ENCODE measurements at places on chromosomes 11 and 22.

- no peak for DNase-seq
Measured at GRCh38 chr11:67611704-67612587, 5.2 kb downstream of the NDUFV1 start.

- no peak for DNase-seq
Measured at GRCh38 chr22:26904483-26904882, 247.1 kb downstream of the MIAT start.

GRCh38 chr11:95345651-95346050 lies 114.6 kb upstream of the SESN3 start:
- no peak for DNase-seq

- no peak for DNase-seq
Measured at GRCh38 chr11:129386795-129387397, 11.2 kb downstream of the BARX2 start.

DNA sequence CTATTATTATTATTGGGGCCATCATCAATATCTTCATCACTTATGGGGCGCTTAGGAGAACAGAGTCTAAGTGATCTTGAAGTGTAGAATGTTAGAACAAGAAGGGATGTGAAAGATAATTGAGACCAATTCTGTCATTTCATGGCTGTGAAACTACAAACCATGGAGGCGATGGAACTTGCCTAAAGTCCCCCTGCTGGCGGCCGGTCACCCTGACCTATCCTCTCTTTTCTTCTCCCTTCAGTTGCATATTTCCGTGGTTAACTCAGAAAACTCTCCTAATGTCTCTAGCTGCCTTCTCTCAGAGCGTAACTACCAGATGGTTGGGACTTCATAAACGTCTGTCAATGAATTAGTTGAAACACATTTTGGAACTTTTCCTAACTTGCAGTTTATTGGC lies 6.6 kb upstream of the OR4B1 start:
- no peak for DNase-seq

DNA sequence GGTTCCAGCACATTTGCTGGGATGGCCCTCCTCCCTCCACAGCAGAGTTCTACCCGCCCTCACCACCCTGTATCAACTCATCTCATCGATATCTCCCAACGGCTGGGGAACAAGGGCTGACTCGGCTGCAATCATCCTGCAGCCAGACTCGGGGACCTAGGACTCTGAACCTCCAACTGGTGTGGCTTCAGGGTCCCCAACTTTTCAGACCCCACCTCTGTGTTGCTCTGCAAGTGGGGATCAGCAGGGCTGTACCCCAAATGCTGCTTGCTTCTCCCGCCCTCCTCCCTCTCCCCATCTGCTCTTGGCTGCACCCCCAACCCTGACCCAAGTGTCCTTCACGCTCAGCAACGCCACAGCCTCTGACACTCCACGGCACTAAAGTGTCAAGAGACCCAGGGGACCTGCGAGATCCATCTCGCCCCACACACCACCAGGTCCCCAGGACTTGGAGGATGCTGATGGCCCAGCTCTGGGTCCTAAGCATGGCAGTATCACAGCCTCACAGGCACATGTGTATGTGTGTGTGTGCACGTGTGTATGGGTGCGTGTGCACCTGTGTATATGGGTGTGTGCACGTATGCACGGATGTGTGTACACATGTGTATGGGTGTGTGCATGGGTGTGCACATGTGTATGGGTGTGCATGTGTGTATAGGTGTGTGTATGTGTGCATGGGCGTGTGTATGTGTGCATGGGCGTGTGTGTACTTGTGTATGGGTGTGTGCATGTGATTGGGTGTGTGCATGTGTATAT lies 26.4 kb downstream of the KCNQ1 start:
- no peak for DNase-seq

- no peak for DNase-seq
Measured at GRCh38 chr22:39980596-39980995, 14.2 kb upstream of the FAM83F start.

DNA sequence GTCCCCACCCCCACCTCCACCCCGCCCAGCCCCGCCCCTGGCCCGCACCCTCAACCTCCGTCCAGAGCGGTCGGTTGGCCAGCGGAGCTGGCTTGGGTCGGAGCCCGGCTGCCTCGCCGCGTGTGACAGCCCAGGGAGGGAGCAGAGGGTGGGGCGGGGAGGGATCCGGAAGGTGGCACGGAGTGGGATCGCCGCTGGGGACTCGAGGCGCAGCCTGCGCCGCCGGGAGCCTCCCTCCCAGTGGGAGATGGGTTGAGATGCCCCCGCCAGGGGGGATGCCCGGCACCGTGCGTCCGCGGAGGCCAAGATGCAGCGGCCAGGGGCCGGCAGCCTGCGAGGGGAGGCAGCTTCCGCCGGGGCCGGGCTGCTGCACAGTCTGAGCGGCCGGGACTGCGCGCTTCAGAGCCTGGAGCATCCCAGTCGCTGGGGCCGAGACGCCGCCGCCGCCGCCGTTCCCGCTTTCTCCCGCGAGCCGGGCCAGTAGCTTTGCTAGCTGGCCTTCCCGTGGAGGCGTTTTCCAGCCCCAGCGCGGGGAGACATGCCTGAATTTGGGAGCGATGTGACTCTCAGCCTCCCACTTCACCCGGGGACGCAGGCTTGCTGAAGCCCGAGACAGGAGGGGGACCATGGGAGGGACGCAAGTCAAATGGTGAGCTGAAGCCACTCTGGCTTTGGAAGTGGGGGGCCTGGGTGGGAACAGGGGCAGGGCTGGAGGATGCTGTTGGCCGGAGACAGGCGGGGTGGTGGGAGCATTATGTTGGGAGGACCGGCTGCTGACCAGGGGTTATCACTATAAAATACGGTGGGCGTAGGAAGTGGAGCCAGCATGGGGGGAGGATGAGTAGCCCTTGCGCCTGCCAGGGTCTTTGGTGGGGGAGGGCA lies 40.2 kb downstream of the DIXDC1 start:
- peak; percentile 76 for DNase-seq

DNA sequence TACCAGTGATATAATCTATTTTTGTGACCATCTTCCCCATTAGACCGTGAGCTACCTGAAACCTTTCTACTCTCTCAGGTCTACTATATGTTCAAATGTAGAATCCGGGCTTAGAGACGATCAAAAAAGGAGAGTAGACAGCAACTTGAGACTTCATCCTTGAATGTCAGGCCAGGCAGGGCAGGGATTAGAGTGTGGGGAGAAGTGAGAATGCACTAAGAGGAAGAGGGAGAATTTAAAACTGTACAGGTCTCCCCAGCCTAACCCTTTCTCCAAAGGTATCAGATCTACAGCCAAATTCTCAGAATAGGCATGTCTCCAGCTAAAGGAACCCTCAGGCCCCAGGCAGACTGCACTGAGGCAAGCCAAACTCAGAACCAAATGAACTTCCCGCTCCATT lies 935 bp downstream of the LAMTOR1 start:
- no peak for DNase-seq

- no peak for DNase-seq
Measured at GRCh38 chr11:118241764-118242098, 10.4 kb downstream of the MPZL3 start.

DNA sequence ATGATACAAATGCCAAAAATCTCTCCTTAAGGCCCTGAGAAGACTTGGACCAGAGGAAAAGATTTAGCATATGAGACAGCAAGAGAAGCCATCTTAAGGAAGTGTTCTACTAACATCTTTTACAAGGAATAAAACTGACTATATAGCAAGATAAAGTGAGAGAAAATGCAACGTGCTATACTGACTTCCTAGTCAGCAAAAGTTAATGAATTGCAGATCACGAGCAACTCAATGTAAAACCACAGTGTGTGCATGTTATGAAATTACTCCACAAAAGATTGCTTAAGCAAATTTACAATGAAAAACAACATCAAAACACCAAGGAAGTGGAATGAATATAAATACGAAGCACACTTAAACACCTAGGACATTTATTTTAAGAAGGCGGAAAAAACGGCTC lies 187.5 kb downstream of the CADM1 start:
- DNase-seq, result no peak

- no peak for DNase-seq
Measured at GRCh38 chr11:69510471-69511357, 29.3 kb downstream of the LINC01488 start.

DNA sequence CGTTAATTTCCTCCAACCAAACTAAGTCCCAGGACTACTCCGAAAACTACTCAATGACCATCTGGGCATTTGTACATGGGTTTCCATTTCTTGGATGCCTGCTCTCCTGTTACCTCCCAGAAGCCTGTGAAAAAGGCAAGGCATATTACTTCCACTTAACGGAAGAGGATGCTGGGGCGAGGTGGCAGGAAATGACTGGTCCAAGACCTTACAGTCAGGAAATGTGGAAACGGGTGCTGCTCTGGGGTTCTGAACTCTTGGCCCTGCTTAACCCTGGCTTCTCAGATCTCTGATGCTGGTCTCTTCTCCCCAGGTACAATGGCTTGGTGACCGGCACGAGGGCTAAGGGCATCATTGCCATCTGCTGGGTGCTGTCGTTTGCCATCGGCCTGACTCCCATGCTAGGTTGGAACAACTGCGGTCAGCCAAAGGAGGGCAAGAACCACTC lies 12.9 kb downstream of the ADORA2A start:
- no peak for DNase-seq

DNA sequence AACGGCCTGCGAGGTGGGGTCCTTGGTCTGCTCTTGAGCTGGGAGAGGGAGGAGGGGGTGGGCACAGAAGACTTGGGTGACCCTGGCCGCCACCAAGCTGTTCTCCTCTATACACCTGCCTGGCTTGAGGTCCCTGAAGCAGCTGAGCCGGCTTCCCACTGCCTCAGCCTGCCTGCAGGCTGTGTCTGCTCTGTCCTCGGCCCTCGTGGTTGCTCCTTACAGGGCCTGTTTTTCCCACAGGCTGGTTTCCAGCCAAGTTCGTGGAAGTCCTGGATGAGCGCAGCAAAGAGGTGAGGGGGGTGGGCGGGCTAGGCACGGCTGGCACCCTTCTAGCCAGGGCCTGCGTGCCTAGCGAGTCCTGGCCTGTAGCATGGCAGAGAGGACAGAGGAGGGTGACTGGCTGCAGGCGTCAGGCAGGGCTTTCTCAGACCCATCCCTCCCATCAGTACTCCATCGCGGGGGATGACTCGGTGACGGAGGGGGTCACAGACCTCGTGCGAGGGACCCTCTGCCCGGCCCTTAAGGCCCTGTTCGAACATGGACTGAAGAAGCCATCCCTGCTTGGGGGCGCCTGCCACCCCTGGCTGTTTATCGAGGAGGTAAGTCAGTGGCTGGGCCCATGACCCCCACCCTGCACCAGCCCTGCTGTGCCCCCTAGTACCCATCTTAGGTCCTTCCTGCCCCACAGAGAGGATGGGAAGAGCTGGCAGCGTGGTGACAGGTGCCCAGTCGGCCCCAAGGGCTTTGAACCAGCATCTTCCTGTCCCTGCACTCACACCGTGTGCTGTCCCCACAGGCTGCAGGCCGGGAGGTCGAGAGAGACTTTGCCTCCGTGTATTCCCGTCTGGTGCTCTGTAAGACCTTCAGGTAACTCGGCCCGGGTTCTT lies 37.7 kb downstream of the SGSM3 start:
- no peak for DNase-seq

GRCh38 chr22:45832180-45832579 lies 144.8 kb downstream of the WNT7B start:
- no peak for DNase-seq

DNA sequence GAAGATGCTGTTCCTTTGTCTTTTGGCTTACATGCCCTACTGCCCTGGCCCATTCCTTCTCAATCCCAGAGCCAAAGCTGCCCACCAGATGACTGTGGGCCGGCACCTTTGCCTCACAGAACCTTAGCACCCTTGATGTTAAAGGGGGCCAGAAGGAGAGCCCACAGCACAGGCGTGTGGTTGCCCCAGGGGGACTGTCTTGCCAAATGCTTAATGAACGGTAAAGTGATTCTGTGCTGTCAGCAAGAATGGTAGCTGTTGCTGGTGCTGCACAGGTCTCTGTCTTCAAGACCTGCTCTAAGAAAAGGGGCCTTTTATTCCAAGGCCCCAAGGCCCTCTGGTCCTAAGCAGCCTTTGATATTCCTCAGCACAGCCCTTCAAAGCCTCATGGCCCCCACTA lies 113.3 kb downstream of the MORC2 start:
- no peak for DNase-seq

GRCh38 chr11:13963949-13964770 lies 1.6 kb downstream of the SPON1 start:
- DNase-seq, result no peak

- DNase-seq, result no peak
Measured at GRCh38 chr22:31193092-31193491, 19.0 kb upstream of the LIMK2 start.

- no peak for DNase-seq
Measured at GRCh38 chr11:10973416-10973815, 115.6 kb upstream of the ZBED5 start.

DNA sequence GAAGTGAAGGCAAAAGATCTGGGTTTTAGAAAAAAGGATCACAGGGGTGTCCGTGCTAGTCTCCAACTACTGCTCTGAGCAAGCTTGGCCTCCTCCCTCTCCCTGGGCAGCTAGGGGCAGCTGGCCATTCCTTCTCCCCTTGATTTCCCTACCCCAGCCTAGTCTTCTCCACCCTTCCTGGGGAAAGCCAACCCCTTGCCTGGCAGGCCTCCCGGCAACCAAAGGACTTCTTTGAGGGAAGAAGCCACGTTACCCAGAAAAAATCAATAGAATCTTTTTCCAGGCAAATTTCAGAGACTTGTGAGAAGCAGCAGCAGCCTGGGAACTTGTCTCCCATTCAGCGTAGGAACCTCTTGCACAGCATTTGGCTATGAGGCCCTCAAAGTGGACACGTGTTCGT lies 91.5 kb downstream of the MIAT start:
- DNase-seq, result peak; percentile 8

GRCh38 chr11:73625696-73626318 lies 20.6 kb upstream of the PLEKHB1 start:
- peak; percentile 64 for DNase-seq

- DNase-seq, result no peak
Measured at GRCh38 chr22:36395055-36395849, 7.5 kb upstream of the MYH9 start.

- DNase-seq, result no peak
Measured at GRCh38 chr11:128519338-128519737, 68.0 kb downstream of the ETS1 start.

DNA sequence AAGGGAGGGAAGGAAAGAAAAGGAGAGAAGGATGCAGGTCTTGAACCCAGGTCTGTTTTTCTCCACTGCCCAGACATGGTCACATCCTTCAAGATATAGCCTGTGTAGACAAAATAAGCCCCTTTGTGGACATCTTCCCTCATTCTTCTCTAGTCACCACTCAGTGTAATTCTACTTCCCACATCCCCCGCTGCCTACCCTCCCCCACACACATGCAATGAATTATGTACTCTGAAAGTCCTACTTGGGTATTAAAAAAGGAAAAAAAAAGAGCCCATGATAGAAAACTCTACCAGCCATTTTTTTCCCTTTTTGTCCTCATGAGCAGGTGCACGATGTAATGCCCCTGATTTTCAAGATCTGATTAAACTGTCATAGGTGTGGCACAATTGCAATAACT lies 346.0 kb downstream of the MN1 start:
- no peak for DNase-seq

- no peak for DNase-seq
Measured at GRCh38 chr11:93704237-93704636, 37.1 kb downstream of the TAF1D start.

- no peak for DNase-seq
Measured at GRCh38 chr11:101880222-101880621, 34.6 kb upstream of the CEP126 start.

All from caudate nucleus (tissue), 63 donors.